ENCODE measurements at places on chromosomes 5 and 9.
A peak's percentile ranks its signal among the peaks of the same experiment; 100 is the strongest.

GRCh38 chr9:7762600-7762999 is 37.0 kb downstream of the DMAC1 start:
- DNase-seq = no peak

DNA sequence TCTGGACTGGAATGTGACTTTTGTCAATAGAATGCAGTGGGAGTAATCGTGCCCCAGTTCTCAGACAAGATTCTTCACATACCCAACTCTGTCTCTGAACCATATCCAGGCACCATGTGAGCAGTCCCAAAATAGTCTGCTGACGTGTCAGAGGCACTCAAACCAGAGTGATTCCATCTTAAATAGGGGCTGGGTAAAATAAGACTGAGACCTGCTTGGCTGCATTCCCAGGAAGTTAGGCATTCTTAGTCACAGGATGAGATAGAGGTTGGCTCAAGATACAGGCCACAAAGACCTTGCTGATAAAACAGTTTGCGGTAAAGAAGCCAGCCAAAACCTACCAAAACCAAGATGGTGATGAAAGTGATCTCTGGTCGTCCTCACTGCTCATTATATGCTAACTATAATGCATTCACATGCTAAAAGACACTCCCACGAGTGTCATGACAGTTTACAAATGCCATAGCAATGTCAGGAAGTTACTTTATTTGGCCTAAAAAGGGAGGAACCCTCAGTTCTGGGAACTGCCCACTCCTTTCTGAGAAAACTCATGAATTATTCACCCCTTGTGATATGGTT is 16.9 kb upstream of the PLCXD3 start:
- DNase-seq = peak; percentile 34

GRCh38 chr9:90979639-90980038 is 178.0 kb downstream of the SYK start:
- DNase-seq = no peak

DNA sequence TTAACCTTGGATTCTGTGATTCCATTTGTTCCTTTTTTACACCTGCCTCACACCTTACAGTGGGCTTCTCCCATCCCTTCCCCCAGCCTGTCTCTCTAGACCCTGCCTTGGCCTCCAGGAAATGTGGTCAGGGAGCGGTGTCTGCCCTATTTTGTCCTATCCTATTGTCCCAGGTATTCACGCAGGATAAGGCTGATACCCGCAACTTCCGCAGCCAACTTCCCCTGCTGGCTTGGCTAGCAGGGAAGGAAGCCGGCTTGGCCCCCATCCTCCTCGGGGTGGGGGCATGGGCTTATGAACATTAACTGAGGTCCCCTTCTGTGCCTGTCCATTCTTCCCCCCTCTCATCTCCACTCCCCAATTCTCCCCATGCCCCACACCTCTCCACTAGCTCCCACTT is 3.5 kb downstream of the CSF1R start:
- DNase-seq = no peak

Data from left ventricle myocardium superior (tissue), 1 donor.